AG09319 (cell line): ENCODE measurements at places on chromosomes 2 and 18.

GRCh38 chr2:197883354-197884032 is 79.1 kb downstream of the PLCL1 start:
- no peak for DNase-seq

DNA sequence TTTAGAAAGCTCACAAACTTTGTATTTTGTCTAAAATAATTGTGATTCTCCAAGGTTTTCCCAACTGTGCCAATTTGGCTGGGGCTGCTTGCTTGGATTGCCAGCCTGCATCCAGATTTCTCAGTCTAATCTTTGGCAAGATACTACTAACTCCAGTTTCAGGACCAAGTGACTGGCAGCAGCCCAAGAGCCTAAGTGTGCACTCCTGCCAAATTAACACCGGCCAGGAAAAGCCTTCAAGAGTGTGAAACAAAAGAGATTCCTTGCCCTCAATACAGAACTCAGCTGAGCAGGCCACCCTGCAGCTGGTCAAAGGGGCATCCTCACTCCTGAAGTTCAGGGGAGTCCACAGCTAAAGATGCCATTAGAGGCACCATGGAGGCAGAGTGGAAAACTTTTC is 589.0 kb upstream of the ACVR2A start:
- no peak for DNase-seq

DNA sequence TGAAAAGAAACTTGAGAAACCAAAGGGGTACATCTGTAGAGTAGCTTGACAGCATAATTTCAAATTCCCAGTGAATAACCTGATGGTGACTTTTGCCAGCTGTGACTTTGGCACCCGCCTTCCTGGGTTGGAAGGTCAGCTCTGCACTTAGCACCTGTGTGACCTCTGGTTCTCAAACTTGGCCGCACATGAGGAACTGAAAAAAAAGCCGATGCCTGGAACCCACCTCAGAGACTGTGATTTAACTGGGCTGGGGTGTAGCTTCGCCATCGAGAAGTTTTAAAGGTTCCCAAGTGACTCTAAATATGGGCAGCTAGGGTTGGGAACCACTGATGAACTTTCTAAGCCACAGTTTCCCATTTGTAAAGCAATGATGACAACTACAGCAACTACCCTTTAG is 6.5 kb downstream of the EFEMP1 start:
- DNase-seq = no peak

- DNase-seq = no peak
Measured at GRCh38 chr2:66576561-66577320, 141.8 kb downstream of the MEIS1 start.

DNA sequence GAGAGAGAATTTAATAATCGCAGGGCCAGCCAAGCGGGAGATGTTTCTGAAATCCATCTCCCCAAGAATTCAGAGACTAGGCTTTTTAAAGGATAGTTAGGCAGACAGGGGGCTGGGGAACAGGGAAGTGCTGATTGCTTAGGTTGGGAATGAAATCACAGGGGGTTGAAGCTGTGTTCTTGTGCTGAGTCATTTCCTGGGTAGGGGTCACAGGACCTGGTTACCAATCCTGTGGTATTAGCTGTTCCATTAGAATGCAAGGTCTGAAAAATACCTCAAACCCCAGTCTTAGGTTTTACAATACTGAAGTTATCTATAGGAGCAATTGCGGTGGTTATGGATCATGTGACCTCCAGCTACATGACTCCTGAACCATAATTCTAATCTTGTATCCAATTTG is 4.6 kb downstream of the SP140 start:
- DNase-seq = no peak

DNA sequence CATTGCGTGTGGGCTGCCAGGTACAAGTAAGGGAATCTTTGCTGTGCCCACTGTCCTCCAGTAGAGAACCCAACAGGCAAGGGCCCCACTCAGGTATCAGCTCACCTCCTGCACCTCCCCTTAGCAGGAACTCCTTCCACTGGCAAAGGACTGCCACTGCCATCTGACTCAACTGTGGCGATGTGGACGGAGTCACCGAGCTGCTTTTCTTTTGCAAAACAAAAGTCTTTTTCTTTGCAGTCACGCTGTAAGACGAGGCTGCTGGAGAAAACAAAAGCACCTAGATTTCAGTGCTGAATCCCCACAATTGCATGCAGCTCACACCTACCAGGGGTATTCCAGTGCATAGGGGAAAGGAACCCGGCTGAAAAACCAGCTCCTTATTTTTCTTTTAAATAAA is 7.9 kb downstream of the MTERF4 start:
- DNase-seq = no peak

- no peak for DNase-seq
Measured at GRCh38 chr2:69518841-69519240, 81.6 kb upstream of the NFU1 start.

DNA sequence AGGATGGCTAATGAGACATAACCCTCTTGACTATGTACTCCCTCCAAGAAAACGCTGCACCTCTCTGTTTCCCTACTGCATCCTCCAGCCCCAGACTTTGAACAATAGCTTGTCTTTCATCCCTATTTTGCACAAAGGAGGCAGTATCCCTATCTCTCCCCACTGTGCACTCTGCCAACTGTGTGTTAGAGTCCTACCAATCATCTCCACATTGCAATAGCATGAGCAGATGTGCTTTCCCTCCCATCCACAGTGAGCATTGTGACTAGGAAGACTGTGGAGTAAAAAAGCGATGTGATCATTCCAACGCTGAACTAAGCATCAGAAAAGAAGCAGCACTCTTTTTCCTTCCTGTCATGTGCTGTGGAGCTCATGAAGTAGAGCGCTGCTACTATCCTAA is 206.3 kb upstream of the GULP1 start:
- DNase-seq = no peak

GRCh38 chr2:149743842-149744448 is 156.4 kb upstream of the MMADHC start:
- peak; percentile 74 for DNase-seq

DNA sequence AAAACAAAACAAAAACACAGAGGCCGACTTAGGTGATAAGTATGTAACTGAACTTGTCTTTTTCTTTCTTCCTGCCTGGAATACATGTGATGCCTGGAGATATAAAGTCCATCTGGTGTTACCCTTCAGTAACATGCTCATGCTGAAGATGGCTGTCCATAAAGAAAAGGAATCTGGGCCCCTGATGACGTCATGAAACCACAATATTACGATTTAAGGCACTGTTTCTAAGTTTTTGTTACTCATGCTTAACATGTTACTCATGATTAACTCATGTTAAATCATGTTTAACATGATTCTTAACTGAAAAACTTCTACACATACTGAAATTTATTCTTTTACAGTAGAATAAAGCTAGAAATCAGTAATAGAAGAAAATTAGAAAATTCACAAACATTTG is 49.0 kb downstream of the STRADB start:
- DNase-seq = no peak

DNA sequence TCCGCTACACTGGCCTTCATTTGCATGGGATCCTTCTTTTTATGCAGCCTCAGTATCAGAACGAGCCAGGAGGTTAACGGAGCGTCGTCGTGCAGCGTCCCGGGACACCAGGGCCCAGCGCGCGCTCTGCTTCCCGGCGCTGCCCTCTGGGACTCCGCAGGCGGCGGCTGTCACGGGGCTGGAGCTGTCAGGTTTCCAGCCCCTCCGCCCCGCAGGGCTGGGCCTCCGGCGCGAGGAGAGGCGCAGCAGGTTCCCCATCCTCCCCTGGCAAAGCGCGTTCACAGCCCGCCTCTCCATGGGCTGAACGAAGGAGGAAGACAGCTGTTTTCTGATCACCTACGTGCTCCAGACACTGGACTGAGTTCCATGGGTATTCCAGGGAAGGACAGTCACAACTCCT is 12.5 kb upstream of the PAX8 start:
- DNase-seq = no peak

- no peak for DNase-seq
Measured at GRCh38 chr18:26839609-26840008, 25.9 kb downstream of the AQP4 start.

DNA sequence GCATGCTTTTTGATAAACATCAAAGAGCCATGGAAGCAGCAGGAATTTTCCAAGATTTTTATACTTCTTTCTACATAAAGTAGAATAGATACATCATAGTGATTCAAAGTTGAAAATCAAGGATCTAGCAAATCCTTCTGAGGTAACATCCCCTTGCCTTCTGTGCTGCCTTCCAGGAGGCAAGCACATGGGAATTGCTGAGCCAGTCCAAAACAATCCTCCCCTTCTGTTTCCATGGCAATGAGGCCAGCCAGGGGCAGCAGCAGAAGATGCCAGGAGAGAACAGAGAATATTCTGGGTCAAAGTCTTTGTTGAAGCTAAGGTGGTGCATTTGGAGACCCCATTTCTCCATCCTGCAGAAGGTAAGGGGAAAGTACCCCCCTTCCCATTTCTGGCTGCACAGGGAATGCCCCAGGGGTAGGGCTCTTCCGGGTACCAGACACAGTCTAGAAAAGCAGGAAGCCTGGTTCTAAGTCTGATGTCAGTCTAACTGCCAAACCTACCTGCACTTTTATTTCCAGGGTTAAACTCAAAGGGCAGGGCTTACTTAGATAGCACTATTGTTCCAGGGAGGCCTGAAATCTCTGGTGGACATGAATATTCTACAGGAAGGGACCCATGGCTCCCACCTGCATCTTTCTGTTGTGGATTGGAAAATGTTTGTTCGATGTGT is 22.1 kb downstream of the CENPA start:
- no peak for DNase-seq

DNA sequence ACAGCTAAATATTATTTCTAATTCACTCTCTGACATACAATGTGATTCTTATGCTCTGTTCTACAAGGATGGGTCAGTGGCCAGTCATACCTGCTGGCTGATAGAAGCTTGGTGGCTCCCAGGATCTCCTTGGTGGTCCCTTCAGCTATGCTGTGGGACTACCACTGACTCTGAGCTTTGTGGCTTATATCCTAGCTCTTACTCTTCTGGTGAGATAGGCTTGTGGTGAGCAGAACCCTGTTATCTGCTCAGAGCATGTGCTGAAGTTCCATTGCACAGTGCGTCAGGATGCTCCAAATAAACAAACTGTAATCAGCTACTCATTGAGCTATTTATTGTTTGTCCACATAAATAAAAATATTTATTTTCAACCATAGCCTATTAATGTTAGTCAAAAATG is 51.7 kb downstream of the MFSD6 start:
- DNase-seq = no peak

GRCh38 chr18:3008541-3008940 is 4.4 kb downstream of the LPIN2 start:
- peak; percentile 25 for DNase-seq

DNA sequence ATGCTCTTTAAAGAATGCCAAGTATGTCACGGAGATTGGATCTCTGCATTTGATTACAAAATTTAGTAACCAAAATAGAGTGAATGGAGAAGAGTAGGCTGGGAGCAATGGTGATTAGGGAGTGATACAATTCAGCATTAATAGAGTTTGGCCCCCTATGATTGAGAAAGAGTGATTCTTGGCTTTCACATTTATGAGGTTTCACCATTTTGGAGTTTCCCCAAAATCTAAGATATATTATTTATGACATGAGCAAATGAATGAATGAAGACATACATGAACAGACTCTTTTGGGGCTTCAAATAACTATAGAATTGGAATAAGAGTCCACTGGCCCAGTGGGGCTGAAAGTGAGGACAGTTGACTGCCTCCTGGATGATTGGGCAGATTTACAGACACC is 255.2 kb downstream of the LPIN1 start:
- no peak for DNase-seq

DNA sequence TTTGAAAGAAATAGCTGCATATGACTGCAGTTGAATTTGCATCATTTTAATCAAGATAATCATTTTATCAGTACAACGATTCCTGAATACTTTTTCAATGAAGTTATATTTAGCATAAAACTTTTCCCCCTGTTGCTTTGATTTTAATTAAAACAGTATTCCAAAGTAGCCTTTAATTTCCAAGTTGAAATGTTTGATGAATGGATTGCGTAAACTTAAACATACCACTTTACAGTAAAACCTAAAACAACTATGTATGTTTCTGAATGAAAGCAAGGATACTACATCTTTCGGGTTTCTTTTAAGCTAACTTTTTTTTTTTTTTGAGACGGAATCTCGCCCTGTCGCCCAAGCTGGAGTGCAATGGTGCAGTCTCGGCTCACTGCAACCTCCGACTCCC is 1.4 kb downstream of the SPAST start:
- no peak for DNase-seq

GRCh38 chr2:112156152-112156986 is 18.2 kb downstream of the FBLN7 start:
- no peak for DNase-seq

- DNase-seq = no peak
Measured at GRCh38 chr18:34970106-34970505, 71.1 kb upstream of the MAPRE2 start.
